ENCODE measurements at places on chromosomes 4 and X.

DNA sequence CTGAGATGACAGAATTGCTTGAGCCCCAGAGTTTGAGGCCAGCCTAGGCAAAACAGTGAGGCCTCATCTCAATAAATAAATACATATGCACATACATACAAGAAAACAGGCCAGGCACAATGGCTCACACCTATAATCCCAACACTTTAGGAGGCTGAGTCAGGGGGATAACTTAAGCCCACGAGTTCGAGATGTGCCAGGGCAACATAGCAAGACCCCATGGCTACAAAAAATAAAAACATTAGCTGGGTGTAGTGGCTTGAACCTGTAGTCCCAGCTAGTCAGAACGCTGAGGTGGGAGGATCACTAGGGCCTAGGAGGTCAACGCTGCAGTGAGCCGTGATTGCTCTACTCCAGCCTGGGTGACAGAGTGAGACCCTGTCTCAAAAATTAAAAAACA, 51.6 kb upstream of the NEUROG2 start:
- no peak for DNase-seq

DNA sequence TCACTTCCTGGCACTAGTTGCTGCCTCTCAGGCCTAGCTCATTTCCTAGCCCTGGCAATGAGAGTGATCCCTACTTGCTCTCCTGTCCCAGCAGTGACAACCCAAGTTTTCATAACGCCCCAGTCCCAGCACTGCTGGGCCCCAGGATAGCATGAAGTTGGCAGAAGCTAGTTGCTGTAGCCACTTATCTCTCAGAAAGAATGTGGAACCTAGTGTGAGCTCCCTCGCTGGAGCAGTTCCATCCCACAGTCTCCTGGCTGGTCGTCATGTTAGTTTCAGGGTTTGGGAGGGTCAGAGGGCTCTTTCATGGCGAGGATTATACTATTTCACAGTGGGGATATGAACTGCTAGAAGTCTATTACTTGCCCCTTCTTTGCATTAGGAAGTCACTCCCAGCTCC, 5.1 kb downstream of the PF4 start:
- no peak for DNase-seq

- no peak for DNase-seq
Measured at GRCh38 chrX:32591589-32591988, 619.8 kb downstream of the DMD start.

DNA sequence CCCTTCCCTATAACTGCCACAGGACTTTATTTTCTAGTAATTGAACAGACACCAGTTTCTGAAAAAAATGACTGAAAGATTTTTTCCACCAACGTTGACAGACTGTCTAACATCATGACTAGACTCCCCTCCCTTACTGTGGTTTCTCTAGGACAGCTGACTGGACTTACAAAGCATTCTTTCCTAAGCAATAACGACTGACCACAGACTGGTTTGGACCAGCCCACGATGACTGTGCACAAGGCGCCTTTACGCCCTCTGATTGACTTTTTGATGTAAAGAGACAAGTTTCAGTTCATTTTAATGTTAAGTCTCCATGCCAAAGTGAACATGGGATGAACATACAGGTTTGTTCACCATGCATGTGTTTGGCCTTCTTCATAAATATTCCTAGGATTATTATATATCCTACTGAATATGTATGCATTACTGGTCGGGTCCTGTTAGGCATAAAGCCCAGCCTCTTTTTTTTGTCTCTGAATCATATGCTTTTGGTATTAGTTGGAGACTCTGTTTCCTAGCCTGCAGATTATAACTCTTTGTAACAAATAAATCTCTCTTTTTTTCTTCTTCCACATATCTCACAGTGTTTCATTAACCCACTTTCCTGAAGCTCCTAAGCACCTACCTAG, 50.5 kb upstream of the UGT2B4 start:
- DNase-seq = no peak

GRCh38 chr4:166143227-166143626, 270.2 kb downstream of the TLL1 start:
- no peak for DNase-seq

DNA sequence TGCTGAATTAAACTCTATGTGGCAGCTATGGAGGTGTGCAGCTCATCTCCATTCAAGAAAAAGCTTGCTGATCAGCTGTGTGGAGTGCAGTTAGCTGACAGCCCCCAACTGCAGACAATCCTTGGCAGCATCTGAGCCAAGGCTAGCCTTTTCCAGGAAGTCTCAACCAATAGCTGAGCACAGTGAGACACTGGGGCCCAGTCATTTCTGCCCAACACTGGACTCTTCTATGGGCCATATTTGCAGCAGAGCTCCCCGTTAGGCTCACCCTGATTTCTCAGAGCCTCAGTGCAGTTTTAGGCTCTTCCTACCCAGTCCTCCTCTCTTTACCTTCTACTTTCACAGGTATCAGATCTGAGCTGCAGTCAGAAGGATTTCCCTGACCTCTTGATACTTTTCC, 12.9 kb downstream of the DDX53 start:
- DNase-seq = no peak

DNA sequence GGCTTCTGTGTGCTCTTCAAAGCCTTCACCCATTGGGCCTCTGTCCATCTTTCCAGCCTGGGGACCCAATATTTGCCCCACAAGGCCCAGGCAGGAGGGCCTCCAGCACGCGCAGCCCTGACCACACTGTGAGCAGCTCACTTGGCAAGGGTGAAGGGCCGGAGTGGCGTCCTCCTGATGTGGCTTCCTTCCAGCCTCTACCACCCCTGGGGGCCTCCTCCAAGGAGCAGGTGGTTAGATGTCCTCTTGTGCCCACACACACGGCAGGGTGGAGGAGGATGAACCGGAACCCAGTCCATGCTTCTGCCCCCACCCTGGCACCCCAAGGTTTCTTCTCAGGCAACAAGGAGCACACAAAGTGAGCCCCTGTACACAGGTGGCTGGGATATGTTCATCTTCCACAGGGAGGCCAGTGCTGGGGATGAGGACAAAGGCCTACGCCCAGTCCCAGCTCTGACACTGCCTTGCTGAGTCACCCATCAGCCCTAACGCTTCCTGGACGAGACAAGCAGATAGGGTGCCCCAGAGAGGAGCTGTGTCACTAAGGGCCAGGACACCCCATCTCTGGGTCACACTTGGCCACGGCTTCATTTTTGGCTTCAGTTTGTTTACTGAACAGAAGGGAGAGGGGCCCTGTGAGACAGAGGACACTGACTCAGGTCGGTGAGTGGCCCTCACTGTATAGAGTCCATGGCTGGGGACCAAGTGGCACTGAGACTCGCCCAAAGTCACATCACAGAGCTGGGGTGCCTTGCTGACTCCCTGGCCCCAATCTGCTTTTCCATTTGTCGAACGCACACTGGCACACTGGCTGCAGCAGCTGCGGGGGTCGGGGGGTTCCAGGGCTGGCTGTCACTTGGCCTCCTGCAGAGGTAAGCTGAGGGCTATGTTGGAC, 1.9 kb downstream of the UBL4A start:
- DNase-seq = no peak

- no peak for DNase-seq
Measured at GRCh38 chr4:7166981-7167700, 25.2 kb upstream of the SORCS2 start.

- DNase-seq = no peak
Measured at GRCh38 chr4:147546349-147546748, 65.5 kb downstream of the EDNRA start.

- DNase-seq = no peak
Measured at GRCh38 chrX:97704474-97704873, 820.8 kb downstream of the RPA4 start.

- no peak for DNase-seq
Measured at GRCh38 chr4:78749258-78749971, 26.7 kb upstream of the BMP2K start.

- no peak for DNase-seq
Measured at GRCh38 chrX:42151808-42152207, 228.5 kb upstream of the CASK start.

GRCh38 chrX:127276326-127276725, 456.8 kb downstream of the PRR32 start:
- no peak for DNase-seq

- no peak for DNase-seq
Measured at GRCh38 chr4:4913628-4914027, 54.2 kb downstream of the MSX1 start.

DNA sequence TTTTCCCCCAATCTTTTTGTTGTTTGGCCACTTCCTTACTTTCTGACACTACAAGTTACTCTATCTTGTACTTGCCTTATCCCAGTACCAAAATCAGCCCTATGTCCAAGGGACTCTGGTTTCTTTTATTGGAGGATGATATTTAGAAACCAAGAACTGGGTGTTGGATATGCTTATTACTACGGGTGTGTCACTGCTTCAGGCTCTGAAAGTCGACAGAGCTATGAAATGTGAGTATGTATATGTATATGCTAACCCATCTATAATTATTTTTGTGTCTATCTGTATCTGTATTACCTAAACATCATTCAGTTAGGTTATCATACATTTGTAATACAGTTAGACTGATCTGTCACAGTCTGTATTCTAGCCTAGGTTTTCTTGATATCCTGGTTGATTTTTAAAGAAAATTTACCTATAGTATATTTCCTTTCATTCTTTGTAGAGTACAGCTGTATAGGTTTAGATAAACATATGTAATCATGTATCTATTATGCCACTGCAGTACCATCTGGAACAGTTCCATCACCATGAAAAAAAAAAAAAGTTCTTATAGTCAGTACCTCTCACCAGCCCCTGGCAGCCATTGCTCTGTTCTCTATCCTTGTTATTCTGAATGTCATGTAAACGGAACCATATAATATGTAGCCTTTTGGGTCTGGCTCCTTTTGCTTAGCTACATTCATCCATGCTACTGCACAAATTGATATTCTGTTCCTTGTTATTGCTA, 18.1 kb downstream of the SEC24B start:
- no peak for DNase-seq

DNA sequence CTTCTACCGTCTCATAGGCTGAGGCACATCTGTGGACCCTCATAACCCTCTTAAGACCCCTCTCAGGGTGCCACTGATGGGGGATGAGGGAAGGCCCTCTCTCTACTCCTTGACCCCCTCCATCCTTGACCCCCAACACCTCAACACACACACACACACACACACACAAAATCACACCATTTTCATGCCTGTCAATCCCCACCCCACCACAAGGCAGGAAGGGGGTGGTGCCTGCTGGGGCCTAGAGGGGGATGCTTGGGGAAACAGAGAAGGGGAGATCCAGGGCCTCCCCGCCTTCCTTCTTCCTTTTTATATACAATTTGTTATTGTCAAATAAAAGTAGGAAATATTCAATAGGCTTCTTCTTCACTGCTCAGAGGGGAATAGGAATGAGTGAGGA, 1.2 kb upstream of the EBP start:
- DNase-seq = peak; percentile 20

All from CD4-positive, alpha-beta T cell treated with Interferon alpha-2 for 1 hour (primary cell).